ENCODE measurements at places on chromosomes 1 and 21.

DNA sequence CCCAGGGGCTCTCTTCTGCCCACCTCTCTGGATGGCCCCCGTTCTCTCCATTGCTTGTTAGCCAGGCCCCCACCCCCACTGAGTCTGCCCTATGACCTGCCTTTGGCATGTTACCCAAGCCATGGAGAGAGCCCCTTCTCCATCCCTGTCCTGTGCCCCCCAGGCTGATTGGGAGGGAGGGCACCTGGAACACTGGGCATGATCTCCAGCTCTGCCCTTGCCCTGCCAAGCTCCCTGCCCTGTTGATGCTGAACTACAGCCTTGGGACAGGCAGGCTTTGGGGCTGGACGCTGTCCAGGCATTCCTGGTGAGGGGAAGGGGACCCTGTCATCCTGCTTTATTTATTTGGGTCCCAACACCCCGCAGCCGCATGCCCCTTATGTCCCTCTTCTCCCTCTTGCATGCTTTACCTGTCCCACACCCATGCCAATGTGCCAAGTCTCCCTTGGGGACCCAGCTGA, 10.7 kb downstream of the TRIM46 start:
- no peak for DNase-seq

- no peak for DNase-seq
These were observed 194.2 kb downstream of the SIPA1L2 start for GRCh38 chr1:232435729-232436128.

GRCh38 chr1:117818456-117818855, 111.0 kb downstream of the GDAP2 start:
- no peak for DNase-seq

DNA sequence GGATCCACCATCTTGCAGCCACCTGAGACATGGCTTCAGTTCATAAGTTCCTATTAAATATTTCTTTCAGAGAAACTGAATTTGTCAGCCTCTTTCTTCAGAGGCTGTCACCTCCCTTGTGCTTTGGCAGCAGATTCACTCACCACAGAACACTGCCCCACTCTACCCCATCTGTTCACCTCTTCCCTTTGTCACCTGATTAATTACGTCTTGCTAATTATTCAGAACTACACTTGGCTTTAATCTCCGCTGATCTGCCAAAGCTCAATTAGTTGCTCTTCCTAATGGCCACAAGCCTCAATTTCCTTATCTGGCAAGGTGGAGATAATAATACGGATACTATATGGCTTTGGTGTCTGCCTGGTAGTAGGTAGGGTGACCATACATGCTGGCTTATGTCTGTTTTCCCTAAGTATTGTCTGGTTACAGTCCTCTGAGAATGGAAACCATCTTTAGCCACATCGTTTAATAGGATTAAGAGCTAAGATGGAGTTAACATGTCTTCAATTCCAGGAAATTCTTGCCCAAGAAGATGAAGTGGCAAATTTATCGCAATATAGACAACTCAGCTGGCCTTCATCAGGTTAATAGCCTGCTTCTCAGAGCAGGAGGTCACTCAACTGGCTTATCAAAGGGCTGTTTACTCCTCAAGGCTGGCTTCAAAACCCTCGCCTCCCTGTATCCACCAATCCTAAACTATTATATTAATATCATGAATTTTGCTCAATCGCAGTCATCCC, 58.2 kb upstream of the ADAR start:
- peak; percentile 88 for DNase-seq

GRCh38 chr1:77282866-77283539, 1.2 kb downstream of the AK5 start:
- DNase-seq = peak; percentile 33

GRCh38 chr1:11585389-11585788, 68.8 kb downstream of the FBXO2 start:
- no peak for DNase-seq

DNA sequence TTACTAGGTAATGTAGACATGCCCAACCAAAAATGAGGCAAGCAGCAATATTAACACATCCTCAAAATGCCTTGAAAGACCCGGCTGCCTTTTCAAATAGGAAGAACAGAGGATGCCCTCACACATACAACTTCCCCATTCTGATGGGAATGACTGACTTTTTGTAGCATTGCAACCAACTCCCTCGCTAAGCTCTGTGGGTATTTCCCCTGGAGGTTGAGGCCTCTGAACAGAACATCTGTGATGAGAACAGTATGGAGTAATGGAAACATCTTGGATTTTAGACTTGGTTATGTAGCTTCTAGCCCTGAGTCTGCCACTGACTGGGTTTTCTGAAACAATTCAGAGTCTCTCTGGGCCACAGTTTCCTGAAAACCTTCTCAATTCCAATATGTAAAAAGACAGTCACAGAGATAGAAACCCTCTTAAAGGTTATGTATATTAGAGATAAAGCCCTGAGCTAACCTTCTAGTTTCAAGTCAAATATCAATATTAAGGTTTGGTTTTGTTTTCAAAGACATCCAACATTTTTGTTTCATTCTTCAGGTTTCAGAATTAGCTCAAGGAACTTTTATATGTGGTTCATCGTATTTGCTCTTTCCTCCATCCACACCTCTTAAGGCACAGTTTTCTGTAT, 311.5 kb downstream of the SETD4 start:
- DNase-seq = no peak
